ENCODE measurements at places on chromosomes 3 and 15.

GRCh38 chr3:140767566-140767965, 89.7 kb downstream of the TRIM42 start:
- no peak for DNase-seq

- DNase-seq, result no peak
Measured at GRCh38 chr3:185759512-185759911, 65.3 kb downstream of the IGF2BP2 start.

DNA sequence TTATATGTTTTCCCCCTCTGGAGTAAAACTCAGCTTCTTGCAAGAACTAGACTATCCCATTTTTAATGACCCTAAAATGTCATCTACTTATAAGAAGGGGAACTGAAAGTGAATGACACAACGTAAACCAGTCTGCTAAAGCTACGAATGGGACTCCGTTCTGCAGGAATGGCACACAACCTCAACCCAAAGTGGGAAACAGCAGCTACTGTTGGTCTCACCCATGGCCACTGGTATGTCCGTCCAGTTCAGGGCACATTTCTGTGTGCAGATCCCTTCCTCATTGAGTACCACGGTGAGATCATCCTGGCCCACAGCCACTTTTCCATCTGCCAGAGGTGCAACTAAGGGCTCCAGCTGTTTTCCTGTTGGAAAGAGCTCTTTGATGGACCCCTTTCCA, 23.8 kb downstream of the VPS39 start:
- no peak for DNase-seq

DNA sequence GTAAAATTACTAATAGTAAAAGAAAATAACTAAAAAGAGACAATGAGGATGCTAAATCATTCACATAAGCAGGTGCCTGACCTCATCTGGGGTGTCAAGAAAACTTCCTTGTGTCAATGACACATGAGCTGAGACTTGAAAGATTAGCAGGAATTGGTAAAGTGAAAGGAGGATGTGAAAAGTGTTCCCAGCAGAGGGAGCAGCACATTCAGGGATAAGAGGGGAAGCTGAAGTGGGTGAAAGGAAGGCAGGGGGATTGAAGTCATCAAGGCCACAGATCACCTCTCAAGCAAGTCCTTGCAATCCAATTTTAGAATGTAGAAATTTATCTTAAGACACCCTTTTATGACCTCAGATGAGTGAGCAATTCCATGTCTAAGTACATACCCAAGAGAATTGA, 60.2 kb upstream of the ACP3 start:
- peak; percentile 19 for DNase-seq
